ENCODE measurements at places on chromosomes 4 and X.

- DNase-seq = peak; percentile 71
Observed at GRCh38 chr4:159764343-159764952, 661.6 kb downstream of the RAPGEF2 start.

GRCh38 chr4:14669371-14669770, 332.9 kb upstream of the CPEB2 start:
- DNase-seq = no peak

DNA sequence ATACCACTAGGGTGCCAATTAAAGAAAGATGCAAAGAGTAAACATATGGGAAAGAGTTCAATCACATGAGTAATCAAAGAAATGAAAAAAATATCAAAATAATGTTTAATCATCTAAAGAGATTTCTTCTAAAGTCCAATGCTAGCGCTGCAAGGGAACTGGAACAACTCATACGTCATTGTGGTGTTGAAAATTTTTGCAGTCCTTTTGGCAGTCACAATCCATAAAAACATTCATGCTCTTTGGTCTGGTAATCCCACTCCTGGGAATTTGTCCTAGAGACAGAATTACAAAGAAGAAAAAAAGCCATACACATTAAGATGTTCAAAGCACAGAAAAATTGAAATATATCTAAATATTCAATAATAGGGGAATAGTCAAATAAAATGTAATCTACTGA, 4.6 kb downstream of the P2RY4 start:
- no peak for DNase-seq

DNA sequence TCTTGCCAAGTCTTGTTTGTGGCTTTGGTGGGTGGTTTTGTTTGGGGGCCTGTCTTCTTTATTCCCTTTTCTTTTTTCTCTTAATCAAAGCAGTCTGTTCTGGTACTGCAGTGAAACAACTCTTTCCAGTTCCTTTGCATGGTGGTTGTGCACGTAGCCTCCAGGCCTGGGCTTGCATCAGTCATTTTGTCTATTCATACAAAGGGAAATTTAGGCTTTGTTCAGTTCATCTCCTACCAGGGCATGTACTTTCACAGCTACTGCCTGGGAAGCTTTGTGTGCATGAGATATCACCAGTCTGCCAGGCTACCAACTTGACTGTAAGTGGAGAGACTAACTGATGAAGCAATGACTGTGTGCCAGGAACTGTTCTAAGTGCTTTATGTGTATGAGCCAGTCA, 8.5 kb downstream of the TRIM2 start:
- no peak for DNase-seq

All from KBM-7 (cell line).